ENCODE measurements at places on chromosomes 1 and 21.
A peak's percentile ranks its signal among the peaks of the same experiment; 100 is the strongest.

DNA sequence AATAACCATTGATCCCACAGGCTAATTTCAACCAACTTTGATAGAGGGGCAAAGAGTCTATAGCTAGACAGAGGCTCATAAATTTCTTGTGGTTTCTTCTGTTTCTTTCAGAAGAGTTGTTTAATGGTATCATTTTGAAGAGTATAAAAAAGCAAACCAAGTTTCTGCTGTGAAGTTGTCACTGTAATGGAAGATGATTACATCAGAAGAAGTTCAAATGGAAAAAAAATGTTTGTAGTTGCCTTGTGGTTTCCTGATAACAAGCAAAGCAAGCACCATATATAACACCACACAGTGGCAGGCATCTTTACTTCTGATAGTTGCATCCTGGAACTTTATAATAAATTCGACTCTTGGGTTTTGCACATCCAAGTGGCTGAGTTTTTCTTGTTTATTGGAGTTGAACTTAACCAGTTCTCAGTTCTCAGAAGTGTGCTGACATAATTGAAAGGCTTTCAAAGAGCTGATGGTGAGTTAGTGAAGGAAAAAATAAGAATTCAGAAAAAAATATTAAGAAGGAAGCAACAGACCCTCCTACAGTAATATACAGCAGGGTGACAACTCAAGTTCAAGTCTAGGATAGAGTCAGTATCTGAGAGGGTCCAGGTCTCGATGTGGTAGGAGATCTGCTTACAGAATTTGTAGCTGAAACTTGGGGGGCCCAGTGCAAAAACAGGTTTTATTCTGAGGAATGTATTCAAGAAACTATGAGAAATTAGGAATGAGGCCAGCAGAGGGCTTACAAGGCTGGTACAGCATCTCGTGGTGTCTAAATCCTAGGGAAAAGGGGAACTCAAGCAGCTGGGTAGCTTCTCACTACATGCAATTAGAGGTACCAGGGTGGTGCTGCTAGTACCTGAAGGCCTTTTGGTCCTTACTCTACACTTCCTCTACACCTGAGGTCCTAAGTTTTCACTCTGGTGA is 123.5 kb downstream of the CRB1 start:
- DNase-seq: no peak

DNA sequence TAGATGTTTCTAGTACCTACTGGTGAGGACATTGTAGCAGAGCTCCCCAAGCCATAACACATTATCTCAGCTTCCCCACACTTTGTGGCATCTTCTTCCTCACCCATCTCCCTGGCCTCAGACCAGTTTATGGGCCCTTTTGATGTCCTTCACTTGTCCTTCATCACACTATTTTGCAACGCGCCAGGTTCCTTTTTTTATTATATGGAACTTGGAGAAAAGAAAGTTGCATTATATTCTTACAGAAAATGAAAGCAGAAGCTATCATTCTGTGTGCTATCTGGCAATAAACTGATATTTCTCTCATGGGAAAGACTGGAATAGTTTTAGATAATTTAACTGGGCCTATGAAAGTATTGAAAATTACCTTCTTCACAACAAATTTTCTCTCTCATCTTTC is 196.9 kb upstream of the ETV3 start:
- DNase-seq: no peak

GRCh38 chr1:98260839-98261238 is 340.0 kb upstream of the DPYD start:
- DNase-seq: no peak

GRCh38 chr1:245091818-245092637 is 62.8 kb upstream of the KIF26B start:
- no peak for DNase-seq

DNA sequence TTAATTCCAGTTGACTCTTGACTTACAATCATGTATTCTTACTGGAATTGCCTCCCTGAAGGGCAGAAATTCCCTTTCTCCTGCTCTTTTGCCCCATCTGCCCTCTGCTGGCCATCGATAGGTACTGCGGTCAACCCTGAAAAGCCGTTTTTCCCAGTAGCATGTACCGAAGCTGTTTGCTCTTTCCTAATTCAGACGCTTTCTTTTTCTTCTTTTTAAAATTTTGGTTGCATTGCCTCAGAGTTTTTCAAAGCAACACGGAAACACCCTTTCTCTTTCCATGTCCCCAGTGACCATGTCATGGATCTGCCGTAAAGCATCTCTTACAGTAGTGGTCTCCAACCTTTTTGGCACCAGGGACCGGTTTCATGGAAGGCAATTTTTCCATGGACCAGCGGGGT is 164.2 kb upstream of the C1orf21 start:
- DNase-seq: peak; percentile 40

- DNase-seq: no peak
Observed at GRCh38 chr1:33039840-33040239, 3.2 kb upstream of the AK2 start.

DNA sequence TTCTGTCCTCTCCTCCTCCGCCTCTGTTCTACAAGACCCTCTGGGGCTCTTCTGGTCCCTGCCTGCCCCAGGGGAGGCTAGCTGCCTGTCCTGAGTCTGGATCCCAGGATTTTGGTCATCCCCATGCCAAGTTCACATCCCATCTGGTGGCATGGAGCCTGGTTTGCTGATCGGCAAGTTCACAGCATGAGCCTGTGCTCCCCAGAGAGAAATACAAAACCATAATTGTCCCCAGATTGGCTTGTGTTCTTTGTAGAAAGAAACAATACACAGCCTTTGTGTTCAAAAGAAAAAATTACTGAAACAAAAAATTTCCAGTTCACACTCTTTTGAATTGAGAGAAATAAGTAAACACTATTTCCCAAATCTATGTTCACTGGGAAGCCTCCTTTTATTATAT is 149.4 kb upstream of the ZC3H12A start:
- DNase-seq: no peak

GRCh38 chr1:44059212-44059611 is 27.9 kb upstream of the SLC6A9 start:
- DNase-seq: no peak

GRCh38 chr1:231643935-231644237 is 17.3 kb downstream of the DISC1 start:
- DNase-seq: no peak

DNA sequence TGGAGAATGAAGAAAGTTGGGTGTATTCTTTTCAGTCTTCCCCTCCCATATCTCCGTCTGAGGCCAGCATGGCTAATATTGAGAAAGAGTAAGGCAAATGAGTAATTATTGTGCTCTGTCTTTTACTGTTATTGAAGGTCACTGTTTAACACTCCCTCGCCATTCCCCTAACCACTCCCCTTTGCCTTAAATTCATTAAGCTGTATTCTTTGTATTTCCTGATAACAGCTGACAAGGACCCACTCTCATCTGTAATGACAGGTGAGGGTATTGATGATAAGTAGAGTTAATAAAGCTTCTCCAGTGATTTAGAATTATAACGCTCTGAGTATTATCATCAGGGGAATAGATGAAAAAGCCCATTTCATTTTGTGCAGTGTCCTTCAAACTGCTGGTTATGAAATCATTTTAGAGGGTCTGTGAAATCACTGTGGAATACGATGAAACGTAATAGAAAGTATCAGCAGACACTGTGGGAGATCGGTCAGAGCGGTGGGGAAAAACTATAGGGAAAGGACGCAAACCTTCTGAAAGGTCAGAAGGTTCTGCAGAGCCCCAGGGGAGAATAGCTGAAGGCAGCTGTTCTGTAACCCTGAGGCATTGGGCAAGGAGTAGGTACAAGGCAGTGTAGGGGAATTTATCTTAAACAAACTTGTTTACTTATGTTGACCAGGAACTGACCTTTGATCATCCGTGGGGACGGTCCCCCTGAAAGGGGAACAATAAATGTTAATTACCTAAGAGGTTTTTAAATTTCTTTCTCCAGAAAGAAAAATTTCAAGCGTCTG is 46.3 kb upstream of the CACYBP start:
- no peak for DNase-seq

GRCh38 chr1:231983588-231984193 is 357.1 kb downstream of the DISC1 start:
- no peak for DNase-seq

GRCh38 chr1:204814166-204814884 is 56.3 kb upstream of the NFASC start:
- no peak for DNase-seq

GRCh38 chr21:42691901-42692559 is 38.6 kb downstream of the PDE9A start:
- no peak for DNase-seq

DNA sequence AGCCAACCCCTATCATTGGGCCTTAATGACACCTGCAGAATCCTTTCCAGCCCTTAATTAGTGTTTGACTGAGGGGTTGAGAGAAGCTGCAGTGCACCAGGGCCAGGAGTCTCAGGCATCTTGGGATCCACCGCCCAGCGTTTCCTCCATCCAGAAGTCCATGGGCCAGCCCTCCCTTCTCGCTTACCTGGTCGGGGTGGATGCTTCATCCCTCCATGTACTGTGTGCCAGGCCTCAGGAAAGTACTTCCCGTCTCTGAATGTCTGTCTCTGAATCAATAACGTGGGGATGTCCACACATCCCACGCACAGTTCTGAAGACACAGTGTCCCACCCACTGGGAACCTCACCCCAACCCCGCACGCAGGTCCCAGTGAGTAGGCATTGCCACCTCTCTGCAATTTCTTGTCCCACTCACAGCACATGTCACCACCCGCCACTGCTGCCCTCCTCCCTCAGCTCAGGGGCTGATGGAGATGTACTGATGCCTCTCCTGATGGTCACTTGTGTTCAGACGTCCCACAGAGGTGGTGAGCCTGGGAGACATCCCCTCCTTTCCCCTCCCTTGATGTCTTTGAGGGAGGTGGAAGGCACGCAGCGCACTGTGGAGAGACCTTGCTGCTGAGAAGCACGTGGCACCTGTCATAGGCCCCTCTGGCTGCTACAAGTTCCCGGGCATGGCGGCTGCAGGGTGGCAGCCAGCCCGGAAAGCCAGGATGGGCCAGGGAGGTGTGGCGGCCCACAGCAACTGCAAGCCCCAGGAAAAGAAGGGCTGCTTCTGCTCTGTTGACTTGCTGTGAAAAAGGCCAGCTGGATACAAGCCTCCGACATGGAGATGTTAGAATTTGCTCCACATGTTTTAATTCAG is 29.4 kb upstream of the PRSS38 start:
- DNase-seq: no peak

GRCh38 chr1:67723620-67724019 is 38.6 kb downstream of the GADD45A start:
- DNase-seq: no peak

Data from activated CD4-positive, alpha-beta T cell treated with anti-CD3 and anti-CD28 coated beads for 4 hours (primary cell).